GM10248 (cell line): ENCODE measurements at places on chromosomes 1 and 21.

DNA sequence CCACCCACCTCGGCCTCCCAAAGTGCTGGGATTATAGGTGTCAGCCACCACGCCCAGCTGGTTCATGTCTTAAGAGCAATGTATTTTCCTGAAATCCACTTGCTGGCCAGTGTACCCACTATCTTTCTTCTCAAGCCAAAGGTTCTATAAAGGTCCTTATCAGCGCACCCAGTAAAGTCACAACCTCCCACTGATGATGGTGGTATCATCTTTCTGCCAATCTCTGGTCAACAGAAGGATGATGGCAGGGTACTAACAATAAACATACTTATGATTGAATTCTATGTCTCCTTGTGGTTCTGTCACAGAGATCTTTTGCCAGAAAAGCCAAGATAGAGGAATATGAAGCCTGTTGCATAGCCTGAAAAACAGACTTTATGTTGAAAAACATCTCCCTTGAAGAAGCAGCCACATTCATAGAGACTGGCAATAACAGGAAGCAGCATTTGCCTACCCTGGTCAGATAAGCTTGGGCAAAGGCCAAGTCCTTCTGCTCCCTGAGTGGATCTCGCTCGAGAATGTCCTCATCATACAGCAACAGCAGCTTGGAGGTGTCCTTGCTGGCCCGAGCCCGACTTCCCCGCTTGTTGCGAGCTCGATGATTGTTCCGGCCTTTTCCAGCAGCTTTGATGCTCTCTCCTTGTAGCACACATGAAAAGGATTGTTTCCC, 73.0 kb downstream of the DAP3 start:
- no peak for DNase-seq

DNA sequence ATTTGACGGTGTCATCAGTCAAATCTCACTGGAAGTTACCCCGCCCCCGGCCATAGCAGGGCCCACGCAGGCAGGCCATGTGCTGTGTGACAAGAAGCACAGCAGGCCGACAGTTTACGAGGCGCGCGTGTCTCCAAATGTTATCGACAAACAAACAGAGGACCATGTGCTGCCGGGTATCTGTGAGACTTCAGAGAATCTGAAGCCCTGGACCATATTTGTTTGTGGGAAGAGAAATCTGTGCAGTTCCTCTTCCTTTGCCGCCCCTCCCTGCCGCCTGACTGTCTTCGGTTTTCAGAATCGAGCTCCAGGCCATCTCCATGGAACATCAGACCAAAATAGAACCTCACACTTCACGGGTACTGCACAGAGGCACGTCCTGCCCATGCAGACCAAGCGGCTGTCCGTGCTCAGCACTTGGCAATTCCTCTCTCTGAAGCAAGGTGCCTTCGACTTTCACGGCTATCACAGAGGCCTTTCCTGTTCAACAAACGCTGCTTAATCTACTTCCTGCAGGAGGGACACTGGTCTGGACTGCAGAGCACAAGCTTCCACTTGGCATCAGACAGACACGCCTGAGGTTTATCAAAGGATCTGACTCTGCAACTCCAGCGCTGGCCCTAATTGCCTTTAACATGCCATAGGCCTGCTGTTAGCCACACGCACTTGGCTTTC, 135.7 kb upstream of the KRTAP19-8 start:
- DNase-seq = no peak

- no peak for DNase-seq
Measured at GRCh38 chr1:160109686-160110085, 5.9 kb upstream of the ATP1A2 start.

DNA sequence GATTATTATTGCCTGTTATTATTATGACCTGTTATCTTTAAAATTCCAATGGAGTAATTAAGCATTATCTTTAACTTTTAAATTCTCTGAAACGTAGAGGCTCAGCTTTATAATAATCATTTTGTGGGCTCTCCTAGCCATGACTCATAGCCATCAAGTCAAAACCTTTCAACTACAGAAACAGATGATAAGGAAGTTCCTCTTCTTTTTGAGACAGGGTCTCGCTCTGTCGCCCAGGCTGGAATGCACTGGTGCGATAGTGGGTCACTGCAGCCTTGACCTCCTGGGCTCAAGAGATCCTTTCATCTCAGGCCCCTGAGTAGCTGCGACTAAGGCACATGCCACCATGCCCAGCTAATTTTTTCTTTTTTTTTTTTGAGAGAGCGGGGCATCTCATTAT, 43.5 kb downstream of the CHML start:
- DNase-seq = no peak

DNA sequence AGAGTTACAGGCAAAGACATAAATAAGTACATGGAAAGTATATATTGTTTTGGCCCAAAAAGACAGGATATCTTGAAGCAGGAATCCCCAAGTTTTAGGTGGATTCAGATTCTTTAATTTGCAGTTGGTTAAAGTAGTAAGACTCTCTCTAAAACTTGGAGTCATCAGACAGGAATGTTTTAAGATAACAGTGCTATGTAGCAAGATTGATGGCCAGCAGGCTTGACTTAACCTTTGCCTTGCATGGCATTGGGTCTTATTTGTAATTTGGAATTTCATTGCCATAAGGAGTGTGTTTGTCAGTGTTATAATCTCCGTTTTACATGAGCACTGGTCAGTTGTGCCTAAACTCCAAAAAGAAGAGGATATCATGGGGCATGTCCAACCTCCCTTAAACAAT, 727.6 kb upstream of the CHRM3 start:
- DNase-seq = no peak

GRCh38 chr1:160208557-160209320, 3.6 kb downstream of the PEA15 start:
- no peak for DNase-seq

- DNase-seq = no peak
Measured at GRCh38 chr1:1298861-1299685, 8.7 kb downstream of the ACAP3 start.

DNA sequence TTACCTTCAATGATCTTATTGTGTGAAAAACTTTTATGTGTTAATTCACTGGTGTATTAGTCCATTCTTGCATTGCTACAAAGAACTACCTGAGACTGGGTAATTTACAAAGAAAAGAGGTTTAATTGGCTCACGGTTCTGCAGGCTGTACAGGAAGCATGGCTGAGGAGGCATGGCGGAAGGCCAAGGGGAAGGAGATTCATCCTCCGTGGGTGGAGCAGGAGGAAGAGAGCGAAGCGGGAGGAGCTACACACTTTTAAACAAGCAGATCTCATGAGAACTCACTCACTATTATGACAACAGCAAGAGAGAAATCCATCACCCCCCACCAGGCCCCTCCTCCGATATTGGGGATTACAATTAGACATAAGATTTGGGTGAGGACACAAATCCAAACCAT, 44.2 kb upstream of the RGS7 start:
- DNase-seq = no peak

DNA sequence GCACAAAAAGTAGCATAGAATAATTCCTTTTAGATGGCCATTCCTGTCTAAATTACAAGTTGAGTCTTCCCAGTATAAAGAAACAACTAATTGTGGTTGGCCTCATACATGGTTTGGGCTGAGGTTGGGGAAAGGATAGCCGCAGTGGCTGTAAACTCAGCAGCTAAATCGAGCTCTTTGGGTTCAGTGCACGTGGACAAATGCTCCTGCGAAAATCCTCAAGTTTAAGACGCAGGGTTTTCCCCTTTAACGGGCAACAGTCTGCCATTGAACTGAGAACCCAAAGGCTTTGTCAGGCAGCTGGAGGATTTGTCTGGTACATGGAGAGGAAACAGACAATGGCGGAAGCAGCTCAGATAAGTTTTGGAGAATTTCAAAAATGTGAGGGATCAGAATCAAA, 331.9 kb downstream of the TGFB2 start:
- no peak for DNase-seq

GRCh38 chr1:209767096-209767495, 11.2 kb downstream of the TRAF3IP3 start:
- DNase-seq = no peak

DNA sequence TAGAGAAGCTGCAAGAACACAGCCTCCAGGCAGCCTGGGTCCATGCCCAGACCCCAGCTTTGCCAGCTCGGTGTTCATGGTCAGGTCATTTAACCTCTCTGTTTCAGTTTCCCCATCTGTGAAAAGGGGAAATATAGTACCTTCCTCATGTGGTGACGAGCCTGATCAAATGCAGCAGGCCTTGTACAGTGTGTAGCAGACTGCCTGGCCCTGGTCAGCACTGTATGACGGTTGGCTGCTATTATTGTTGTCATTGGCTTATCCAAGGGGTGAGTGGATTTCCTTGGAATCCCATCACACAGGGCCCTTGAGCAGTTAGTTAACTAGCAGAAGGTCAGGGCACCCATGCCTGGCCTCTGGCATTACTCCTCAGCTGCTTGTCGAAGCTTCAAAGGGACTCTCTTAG, 6.6 kb upstream of the TMEM51 start:
- no peak for DNase-seq
